ENCODE measurements at places on chromosomes 5 and 9. TPM values are rescaled to one million over a fixed set of nuclear protein-coding genes. Genes with fewer than 3 reads are reported as not detected.

MEGF10 gene
- total RNA-seq: 67.6 TPM

SAP30L gene
- total RNA-seq: 30.4 TPM

ADGRD2 gene
- not detected for total RNA-seq

FASTKD3 gene
- 16.9 TPM for total RNA-seq

CCDC180 gene
- total RNA-seq: 0.73 TPM

GRCh38 chr9:23736293-23736692 lies 89.7 kb downstream of the ELAVL2 start:
- no peaks in the 10 kb centered on the region for H3K36me3 ChIP-seq
- no peak overlapping the region for H3K4me3 ChIP-seq
- H3K4me1 ChIP-seq: no peaks in the 10 kb centered on the region
- H3K27me3 ChIP-seq: no peaks in the 10 kb centered on the region
- no peak for DNase-seq

GRCh38 chr5:156936972-156937371 lies 26.1 kb downstream of the TIMD4 start:
- no peak overlapping the region for H3K4me3 ChIP-seq
- H3K27ac ChIP-seq: no peak overlapping the region
- no peak for DNase-seq
- no peaks in the 10 kb centered on the region for H3K27me3 ChIP-seq

GRCh38 chr9:68619636-68620035 lies 79.0 kb upstream of the TMEM252 start:
- H3K36me3 ChIP-seq: no peaks in the 10 kb centered on the region
- H3K27me3 ChIP-seq: no peaks in the 10 kb centered on the region
- no peak for DNase-seq
- no peak overlapping the region for H3K27ac ChIP-seq
- no peak overlapping the region for H3K4me3 ChIP-seq

DNA sequence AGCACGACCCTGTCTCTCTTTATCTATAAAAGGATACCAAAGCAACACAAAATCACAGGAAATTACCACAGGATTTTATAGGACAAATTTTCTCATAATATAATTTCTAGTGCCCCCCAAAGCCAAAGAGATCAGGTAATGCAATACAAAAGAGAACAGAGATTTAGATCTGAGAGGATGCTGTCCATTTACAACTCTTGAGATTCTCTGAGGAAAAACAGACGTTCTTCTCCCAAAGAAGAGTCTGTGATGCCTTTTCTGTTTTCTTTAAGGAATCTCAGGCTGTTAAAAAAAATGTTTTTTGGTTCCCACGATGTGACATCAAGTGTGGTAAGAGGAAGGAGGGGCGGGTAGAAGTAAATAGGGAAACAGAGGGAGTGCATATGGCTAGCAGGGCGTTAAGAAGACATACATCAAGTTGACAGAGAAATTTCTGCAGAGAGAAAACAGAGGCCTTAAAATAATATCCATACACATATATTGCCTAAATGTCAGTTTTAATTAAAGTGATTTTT lies 274.7 kb downstream of the YTHDC2 start:
- no peak overlapping the region for H3K4me3 ChIP-seq
- H3K4me1 ChIP-seq: no peaks in the 10 kb centered on the region
- no peak for DNase-seq

GRCh38 chr5:16866273-16866672 lies 69.8 kb downstream of the MYO10 start:
- H3K36me3 ChIP-seq: no peaks in the 10 kb centered on the region
- no peak for DNase-seq
- peaks cover 7% of the 10 kb centered on the region for H3K4me1 ChIP-seq
- no peaks in the 10 kb centered on the region for H3K27me3 ChIP-seq
- peak overlapping the region; percentile 12 for H3K4me3 ChIP-seq

DNA sequence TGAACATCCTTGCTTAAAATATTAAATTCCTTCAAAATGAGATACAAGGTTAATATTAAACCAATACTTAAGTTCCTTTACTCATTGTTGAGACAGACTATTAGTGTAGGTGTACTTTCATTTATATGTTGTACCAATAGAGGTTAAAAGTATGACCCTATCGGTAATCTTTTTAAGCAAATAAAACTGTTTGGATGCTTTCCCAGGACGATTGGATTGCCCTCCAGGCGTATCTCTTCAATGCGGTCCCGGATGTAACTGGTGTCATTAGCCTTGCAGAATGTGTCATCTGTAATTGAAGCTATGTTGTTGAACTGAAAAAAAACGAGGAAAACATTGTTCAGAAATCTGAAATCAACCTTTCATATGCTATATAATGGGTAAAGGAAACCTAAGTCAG lies 18.9 kb downstream of the OGN start:
- no peak overlapping the region for H3K27ac ChIP-seq
- no peaks in the 10 kb centered on the region for H3K27me3 ChIP-seq
- DNase-seq: no peak
- H3K36me3 ChIP-seq: no peaks in the 10 kb centered on the region
- no peaks in the 10 kb centered on the region for H3K4me1 ChIP-seq

DNA sequence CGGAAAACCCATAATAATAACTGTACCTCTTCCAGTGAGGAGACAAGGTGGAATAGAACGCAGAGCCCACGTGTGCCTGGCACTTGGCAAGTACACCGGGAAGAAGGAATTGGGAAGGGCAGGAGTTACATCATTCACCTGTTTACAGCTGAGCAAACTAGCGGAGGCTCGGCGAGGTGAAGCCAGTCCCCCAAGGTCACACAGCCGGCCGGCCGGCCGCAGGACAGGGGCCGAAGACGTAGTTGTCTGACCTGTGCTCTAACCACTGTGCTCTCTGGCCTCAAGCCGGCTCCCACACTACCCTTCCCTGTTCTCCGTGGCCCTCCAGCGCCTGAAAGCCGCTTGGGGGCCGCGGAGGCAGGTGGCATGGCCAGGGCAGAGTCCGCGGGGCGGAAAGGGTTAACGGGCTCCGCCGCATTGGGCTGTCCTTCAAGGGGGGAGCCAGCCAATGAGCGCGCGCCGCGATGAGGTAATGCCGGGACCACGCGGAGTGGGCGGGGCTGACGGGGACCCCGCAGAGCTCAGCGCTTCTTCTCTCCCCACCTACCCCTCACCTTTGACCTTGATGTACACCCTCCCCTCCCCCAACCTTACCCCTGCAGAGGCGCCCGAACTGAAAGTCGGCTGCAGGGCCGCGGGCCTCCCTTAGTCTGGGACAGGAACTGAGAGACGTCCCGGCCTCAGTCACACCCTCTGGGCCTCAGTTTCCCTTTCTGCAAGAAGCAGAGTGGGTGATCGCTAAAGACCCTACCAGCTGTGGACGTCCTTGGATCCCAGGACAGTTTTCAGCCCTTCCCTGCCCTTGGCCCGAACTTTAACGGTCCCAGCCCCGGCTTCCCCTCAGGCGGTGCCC lies 125.1 kb downstream of the C9orf50 start:
- H3K4me3 ChIP-seq: peak overlapping the region; percentile 56
- peak overlapping the region; percentile 62 for H3K27ac ChIP-seq
- H3K27me3 ChIP-seq: no peaks in the 10 kb centered on the region
- DNase-seq: peak; percentile 92
- H3K4me1 ChIP-seq: peaks cover 15% of the 10 kb centered on the region

DNA sequence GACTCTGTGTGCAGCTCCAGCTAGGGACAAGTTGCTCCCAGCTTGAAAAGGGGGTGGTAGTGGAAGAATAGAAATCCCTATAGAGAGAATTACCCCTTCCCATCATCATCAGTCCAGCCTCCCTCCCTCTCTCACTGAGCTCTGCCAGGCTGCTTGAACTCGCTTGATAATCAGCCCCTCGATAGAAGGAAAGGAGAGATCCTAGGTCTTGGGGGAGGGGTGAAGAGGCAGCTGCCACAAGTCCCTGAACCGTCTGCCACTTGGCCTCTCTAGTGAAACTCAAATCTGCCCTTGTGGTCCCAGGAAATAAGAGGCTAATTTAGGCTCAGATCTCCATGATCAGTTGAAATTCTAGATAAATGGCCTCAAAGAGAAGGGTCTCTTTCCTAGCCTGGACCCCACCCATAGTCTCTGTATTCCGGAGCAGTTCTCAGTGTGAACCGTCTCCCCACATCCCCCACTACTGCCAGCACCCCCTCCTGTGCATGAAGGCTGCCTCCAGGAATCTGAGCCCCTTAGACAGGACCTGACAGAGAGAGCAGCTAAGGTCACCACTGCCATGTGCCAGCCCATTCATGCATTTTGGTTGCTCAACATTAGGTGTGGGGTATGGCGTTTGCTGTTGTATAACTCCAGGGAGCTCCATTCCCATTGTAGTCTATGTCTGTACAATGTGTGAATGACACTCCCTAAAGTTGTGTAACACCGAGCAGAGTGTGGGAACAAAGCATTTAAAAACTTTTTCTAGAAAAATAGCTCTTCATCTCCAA lies 5.5 kb downstream of the DNAJB5 start:
- peaks cover 34% of the 10 kb centered on the region for H3K4me1 ChIP-seq
- H3K27ac ChIP-seq: peak overlapping the region; percentile 95
- H3K36me3 ChIP-seq: peaks cover 6% of the 10 kb centered on the region
- peak; percentile 41 for DNase-seq
- no peaks in the 10 kb centered on the region for H3K27me3 ChIP-seq

GRCh38 chr5:88675708-88676636 lies 207.0 kb downstream of the MEF2C start:
- H3K36me3 ChIP-seq: no peaks in the 10 kb centered on the region
- H3K4me3 ChIP-seq: peak overlapping the region; percentile 72
- peak; percentile 91 for DNase-seq
- H3K27ac ChIP-seq: peak overlapping the region; percentile 97

DNA sequence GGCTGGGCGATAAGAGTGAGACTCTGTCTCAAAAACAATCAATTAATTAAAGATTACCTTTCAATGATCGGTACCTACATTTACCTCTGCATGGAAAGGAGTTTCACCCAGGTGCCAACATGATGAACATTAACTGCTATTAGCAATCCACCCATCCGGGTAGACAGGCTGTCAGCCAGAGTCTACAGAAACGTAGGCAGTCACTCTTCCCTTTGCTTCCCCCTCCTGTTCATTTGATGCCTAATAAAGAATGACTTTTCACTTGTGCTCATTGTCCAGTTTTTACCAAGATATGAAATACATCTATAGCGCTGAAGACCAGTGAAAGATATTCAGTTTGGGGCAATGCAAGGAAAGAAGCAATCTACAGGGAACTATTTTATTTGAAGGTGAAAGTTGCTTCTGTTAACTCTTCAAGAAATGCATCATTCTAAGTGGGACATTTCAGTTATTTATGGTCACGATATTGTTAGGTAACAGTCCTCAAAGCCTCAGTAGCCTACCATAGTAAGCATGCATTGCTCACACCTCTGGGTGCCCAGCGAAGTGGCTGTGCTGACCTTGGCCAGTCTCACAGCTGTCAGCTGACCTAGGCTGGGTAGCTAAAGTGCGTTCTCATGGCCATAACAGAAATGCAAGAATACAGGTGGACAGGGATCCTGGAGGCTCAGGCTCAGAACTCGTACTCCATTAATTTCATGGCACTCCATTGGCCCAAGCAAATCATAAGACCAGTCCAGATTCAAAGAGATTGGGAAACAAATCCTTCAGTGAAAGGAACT lies 87.2 kb upstream of the DMRT1 start:
- H3K4me1 ChIP-seq: peaks cover 22% of the 10 kb centered on the region
- H3K36me3 ChIP-seq: no peaks in the 10 kb centered on the region
- no peak for DNase-seq
- no peaks in the 10 kb centered on the region for H3K27me3 ChIP-seq
- H3K4me3 ChIP-seq: no peak overlapping the region
